Activated CD4-positive, alpha-beta memory T cell treated with anti-CD3 and anti-CD28 coated beads for 36 hours (primary cell): ENCODE measurements at places on chromosomes 5 and 9. TPM values are rescaled to one million over a fixed set of nuclear protein-coding genes. Genes with fewer than 3 reads are reported as not detected.
A peak's percentile ranks its signal among the peaks of the same experiment; 100 is the strongest.

GRCh38 chr5:132069561-132069960, 4.0 kb upstream of the CSF2 start:
- no peak for DNase-seq

- DNase-seq = peak; percentile 75
These were observed 301.6 kb downstream of the NR3C1 start for GRCh38 chr5:143101725-143102386.

- DNase-seq = no peak
These were observed 177.0 kb downstream of the MSX2 start for GRCh38 chr5:174901336-174901735.

DNA sequence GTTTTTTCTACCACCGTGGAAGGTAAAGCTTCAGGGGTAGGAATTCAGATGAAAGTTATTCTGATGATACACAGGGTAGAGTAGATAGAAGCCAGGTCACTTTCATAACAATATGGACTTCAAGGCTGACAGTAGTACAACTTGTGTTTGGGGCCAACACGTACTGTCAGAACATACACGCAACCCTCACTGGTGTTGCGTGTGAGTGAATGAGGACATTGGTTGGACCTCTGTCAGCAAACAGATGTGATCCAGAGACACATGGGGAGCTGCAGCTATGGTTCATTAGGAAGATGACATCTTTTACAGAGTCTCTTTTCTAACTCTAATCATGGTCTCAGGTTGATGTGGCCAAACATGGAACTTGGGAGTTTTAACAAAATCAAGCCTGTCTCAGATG, 70.1 kb upstream of the MOCS2 start:
- DNase-seq = no peak

GRCh38 chr9:83154087-83154736, 91.3 kb upstream of the RASEF start:
- DNase-seq = no peak

- DNase-seq = no peak
These were observed 156.6 kb downstream of the AOPEP start for GRCh38 chr9:94882966-94883641.

Gene PCDHA3
- total RNA-seq = not detected
